ENCODE measurements at places on chromosomes 11 and 22.

- no peak for DNase-seq
These were observed 38.7 kb downstream of the SYT13 start for GRCh38 chr11:45247433-45247832.

DNA sequence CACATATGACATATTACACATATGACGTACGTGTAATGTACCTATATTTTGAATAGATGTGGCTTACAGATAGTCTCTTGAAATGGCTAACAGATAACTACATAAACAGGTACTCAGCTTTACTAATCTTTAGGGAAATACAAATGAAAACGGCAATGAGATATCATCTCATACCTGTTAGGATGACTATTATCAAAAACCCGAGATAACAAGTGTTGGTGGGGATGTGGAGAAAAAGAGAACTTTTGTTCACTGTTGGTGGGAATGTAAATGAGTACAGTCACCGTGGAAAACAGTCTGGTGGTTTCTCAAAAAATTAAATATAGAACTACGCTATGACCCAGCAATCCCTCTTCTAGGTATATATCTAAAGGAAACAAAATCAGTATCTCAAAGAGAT is 247.6 kb downstream of the ETS1 start:
- DNase-seq = no peak

DNA sequence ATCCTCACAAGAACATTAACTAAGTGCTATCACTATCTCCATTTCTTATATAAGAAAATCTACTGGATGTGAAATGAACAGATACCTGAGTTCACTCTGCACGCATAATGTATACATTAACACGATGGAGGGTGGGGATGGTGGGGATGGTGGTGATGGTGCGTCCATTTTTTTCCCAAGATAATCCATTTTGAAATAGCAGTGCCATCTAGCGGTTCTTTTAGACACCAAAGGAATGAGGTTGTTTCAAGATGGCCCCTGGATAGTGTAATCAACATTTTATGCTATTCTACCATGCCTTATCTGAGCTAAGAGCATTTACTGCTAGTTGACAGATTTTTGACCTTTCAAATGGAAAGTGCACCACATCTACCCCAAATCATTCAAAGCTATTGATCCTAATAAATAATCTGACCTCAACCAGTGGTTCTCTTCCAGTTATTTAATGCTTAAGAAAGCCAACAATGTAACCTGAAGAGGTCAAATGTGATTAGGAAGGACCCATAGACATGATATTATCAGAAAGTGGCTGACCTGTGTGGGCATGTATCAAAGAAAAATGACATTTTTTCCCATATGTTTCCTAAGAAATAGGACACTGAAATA is 714.7 kb upstream of the TENM4 start:
- DNase-seq = peak; percentile 6

- DNase-seq = no peak
These were observed 20.0 kb downstream of the CYP2R1 start for GRCh38 chr11:14872032-14872431.

GRCh38 chr22:19079691-19080090 is 42.5 kb downstream of the DGCR2 start:
- DNase-seq = no peak

GRCh38 chr22:29621761-29622526 is 18.5 kb downstream of the NF2 start:
- no peak for DNase-seq

DNA sequence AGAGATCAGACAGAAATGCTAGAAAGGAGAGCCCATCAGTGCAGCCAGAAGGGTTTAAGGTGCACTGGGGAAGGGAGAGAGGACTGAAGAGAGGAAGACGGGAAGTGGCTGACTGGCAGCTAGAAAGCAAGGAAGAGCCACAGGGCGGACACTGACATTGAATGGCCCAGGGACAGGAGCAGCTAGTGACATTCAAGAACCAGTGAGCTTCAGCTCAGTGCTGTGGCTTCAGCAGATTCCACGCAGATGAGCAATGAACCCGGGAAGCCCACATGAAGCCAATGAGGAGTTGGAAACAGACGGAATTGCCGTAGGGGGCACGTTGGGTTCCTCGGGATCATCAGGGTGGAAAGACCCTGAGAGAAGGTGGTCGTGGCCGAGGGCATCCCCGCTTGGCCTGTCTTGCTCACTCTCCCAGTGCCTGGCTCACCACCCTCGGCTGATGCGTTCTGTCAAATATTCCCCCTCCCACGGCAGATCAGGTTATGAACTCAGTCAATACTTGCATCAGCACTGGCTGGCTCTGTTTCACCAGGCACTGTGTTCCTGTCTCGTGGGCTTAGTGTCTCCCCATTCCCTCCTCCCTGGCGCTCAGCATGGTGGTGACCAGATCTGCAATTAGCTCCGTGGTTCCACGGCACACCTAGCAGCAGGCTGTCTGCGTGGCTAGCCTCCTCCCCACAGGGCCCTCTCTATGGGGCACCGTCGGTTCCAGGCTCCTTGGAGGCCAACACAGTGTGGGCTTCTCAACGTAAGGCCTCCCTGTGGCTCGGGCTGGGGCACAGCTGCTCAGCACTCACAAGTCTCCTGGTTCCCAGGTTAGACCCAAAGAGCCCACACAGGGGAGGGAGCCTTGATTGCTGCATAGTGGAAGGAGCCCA is 145.5 kb downstream of the TRIM29 start:
- no peak for DNase-seq

GRCh38 chr11:83676056-83676601 is 390.0 kb upstream of the CCDC90B start:
- no peak for DNase-seq

DNA sequence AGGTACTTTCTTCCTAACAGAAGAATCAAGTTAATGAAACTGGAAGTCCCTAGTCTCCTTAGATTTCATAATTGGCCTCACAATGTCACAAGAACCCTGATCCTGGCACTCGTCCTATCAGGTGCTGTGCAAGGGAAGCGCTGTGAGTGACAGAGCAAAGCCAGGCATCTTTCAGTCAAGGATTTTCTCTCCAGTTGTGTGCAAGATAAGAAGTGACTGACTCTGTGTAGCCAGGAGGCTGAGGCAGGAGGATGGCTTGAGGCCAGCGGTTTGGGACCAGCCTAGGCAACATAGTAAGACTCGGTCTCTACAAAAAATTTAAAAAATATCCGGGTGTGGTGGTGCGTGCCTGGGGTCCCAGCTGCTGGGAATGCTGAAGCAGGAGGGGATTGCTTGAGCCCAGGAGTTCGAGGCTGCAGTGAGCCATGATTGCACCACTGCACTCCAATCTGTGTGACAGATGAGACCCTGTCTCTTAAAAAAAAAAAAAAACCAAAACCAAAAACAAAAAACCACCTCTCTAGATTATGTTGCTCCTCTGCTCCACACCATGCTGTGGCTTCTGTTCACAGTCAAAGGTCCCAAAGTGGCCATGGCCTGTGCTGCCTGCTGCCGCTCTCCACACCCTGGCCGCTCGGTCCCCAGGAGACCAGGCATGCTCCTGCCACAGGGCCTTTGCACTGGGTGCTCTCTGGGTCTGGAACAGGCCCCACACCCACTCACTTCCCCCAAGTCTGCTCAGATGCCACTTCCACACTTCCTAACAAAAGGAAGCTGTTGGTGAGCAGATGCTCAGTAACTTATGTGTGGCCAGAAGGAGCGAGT is 54.2 kb upstream of the CLDN5 start:
- DNase-seq = no peak

GRCh38 chr11:35844579-35844978 is 99.3 kb upstream of the LDLRAD3 start:
- DNase-seq = no peak

DNA sequence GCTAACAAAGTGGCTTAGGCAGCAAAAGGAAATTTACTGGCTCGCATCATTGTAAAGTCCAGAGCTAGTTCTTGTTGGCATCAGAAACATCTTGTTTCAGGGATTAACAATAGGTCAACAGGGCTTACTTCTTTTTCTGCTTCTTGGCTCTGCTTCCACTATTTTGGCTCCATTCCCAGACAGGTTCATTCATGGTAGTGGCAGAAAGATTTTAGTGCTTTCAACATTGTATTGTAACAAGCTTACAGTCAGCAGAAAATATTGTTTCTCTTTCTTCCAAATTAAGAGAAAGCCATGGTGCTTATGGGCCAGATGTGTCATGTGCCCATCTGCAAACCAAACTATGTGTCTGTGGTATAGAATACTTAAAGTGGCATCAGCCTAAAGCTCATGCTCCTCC is 315.6 kb downstream of the RAB38 start:
- no peak for DNase-seq

GRCh38 chr11:129999407-129999806 is 3.2 kb downstream of the PRDM10 start:
- DNase-seq = no peak

- no peak for DNase-seq
These were observed 266.4 kb downstream of the BUD13 start for GRCh38 chr11:116506263-116506825.

DNA sequence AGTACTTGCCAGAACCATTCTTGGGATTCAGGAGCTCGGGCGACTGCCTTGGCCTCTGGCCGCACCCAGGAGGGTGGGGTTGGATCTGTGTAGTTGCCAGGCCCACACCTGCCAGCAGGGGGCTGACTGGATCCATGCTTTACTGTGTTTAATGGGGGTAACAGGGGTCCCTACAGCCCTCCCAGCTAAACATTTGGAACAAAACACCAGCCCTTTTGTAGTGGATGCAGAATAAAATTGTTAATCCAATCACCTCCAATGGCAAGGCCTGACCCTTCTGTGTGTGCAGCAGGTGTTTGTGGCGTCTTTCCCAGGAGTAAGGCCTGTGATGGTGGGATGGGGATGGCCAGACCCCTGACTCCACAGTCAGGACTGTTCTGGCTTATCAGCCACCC is 22.5 kb downstream of the SUN2 start:
- DNase-seq = peak; percentile 68

DNA sequence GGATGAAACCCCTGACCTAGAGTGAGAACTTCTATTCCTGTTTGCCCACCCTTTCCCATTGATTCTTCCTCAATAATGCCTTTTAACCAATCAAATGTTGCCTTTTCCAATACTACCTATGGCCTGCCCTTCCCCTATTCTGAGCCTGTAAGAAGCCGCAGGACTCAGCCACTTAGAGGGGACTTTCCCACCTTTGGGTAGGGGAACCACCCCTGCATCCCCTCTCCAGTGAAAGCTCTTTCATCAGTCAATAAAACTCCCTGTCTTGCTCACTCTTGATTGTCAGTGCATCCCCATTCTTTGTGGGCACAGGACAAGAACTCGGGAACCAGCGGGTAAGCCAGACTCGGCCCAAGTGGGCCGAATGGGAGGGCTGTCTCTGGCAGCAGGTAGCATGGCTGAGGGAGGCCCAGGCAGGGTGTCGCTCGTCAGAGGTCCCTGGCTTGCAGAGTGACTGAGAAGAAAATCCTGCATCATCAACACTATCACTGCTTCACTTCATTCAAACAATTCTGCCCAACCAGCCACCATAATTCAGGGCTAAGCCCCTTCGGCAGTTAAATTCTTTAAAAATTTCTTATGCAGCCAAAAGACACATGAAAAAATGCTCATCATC is 30.4 kb downstream of the LDHAL6A start:
- peak; percentile 36 for DNase-seq

DNA sequence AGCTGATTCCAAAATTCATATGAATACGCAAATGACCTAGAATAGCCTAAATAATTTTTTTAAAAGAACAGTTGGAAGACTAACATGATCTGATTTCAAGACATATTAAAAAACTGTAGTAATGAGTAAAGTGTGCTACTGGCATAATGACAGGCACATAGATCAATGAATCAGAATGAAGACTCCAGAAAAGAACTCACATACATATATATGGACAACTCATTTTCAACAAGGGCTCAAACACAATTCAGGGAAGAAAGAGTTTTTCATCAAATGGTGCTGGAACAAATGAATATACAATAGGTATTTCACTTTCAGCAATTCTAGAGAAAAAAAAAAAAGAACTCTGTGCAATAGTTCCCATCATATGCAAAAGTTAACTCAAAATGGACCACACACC is 33.7 kb downstream of the BTBD10 start:
- no peak for DNase-seq

- no peak for DNase-seq
These were observed 68.1 kb downstream of the LRRC32 start for GRCh38 chr11:76602431-76602861.

DNA sequence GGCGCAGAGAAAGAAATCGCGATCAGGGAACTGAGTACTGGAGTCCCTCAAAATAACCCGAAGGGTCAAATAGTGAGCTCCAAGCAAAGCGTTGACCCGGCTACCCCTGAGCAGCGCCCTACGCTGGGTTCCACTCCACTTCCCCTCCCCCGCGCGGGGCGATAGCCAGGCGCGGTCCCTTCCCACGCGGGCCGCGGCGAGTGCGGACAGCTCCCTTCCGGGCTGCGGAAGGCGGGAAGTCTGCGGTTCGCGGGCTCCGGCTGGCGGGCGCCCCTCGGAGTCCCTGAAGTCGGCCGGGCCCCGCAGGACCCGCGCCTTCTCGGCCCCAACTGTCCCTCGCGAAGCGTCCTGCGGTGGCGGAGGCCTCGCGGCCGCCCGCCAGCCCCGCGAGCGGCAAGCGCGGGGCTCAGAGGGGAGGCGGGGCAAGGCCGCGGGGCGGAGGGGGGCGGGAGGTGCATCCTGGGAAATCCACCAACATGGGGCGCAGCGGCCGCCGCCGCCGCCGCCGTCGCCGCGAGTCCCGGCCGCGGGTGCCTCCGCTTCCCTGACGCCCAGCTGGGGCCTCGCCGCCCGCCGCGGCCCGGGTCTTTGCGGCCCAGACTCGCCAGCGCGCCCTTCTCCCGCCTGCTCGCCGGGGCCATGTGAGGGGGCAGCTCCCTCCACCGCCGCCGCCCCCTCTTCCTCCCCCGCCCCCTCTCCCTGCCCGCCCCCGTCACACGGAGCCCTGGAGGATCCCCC is at the start of gene QSER1:
Gene QSER1, plus strand, starts transcription at position 457 of the 738 bp plus-strand sequence. CDS start 315 bp downstream, outside the sequence.
- peak; percentile 88 for DNase-seq

GRCh38 chr11:103047837-103048236 is 44.1 kb downstream of the DCUN1D5 start:
- no peak for DNase-seq

DNA sequence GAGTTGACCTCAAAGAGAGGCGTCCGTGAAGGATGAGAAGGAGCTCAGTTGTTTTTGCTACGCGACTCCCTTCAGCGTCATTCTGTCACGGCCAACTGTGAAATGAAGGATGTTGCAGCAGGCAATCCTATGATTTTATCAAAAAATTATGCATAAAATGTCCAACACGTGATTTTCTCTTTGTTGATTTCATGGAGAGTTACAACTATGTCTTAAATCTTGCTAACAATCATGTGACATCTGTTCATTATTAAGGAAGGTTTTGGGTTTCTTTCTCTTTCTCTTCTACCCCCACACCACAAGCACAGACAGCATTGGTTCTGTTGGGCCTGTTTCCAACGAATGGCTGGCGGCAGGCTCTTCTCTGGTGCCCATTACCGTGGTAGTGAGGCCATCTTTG is 3.7 kb downstream of the KRTAP5-4 start:
- no peak for DNase-seq

DNA sequence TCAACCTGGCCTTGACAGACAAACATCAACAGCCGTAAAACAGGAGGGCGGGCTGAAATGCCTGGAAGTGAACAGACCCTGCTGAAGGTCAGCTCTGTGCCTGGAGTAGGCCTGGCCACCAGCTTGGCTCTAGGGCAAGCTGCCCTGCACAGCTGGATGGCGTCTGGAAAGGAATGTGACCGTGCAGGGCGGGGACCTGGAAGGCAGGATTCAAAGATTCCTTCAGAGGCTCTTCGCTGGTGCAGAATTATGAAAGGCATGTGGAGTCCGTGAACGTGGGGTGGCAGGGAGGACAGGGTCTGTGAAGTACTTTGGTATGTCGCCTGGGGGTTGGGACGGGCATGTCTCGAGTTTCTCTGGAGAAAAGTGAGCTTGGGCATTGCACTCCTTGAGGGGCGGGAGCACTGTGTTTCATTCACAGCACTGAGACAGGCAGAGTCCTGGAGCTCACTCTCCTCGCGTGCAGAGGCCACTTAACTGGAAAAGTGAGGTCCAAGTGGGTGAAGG is 1.5 kb downstream of the EHD1 start:
- no peak for DNase-seq

GRCh38 chr11:70030412-70030811 is 47.7 kb upstream of the ANO1 start:
- DNase-seq = no peak

All from GM10248 (cell line).